Large intestine (tissue), 12 donors: ENCODE measurements at places on chromosomes 3 and 15. TPM values are rescaled to one million over a fixed set of nuclear protein-coding genes. Genes with fewer than 3 reads are reported as not detected.

DNA sequence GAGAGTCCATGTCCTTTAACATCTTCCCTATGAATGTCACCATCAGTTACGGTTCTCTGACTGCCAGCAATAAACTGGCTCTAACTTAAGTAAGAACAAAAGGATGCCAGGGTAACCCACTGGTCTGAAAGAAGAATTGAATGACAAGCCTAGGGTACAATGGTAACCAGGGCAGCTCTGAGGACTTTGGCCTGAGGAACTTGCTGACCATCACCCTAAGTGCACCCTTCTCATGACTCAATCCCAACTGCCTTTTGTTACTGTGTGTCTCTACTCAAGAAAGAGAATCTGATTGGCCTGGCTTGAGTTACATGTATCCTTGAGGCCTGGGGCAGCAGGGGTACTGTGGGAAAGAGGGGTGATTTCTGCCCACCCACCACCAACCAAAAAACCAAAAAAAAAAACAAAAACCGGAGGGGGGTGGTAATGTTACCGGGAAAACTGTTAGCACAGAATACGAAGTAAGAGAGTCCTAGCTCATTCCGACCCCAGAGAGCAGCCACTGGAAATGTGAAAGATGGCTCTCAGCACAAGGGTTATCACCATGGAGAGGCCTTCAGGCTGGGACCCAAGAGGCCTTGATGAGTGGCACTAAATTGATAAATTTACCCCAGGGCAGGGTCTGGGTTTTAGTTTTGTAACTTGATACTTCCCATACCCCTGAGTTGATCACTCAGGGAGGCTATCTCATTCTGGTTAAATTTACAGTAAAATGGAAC is 9.3 kb upstream of the SLC28A1 start:
- no peak for DNase-seq
- H3K4me3 ChIP-seq = no peak overlapping the region
- H3K4me1 ChIP-seq = no peaks in the 10 kb centered on the region
- H3K27ac ChIP-seq = no peak overlapping the region

DNA sequence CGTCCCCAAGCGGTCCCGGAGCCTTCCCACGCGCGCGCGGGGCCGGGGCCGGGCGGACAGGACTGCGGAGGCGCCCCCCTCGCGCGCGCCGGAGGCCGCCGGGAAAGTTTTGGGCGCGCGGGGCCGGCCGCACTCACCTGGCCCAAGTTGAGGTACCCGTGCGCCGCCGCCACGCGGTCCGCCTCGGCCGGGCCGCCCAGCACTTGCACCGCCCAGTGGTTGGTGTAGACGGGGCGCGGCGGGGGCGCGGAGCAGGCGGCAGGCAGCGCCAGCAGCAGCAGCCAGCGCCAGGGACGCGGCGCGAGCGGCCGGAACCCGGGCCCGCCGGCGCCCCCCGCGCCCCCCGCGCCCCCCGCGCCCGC is 289 bp downstream of the PCSK6 start:
- H3K36me3 ChIP-seq = no peaks in the 10 kb centered on the region
- DNase-seq = peak; percentile 70
- no peak overlapping the region for H3K27ac ChIP-seq
- H3K4me1 ChIP-seq = peaks cover 5% of the 10 kb centered on the region
- H3K27me3 ChIP-seq = peaks cover 11% of the 10 kb centered on the region
- no peak overlapping the region for H3K4me3 ChIP-seq

DNA sequence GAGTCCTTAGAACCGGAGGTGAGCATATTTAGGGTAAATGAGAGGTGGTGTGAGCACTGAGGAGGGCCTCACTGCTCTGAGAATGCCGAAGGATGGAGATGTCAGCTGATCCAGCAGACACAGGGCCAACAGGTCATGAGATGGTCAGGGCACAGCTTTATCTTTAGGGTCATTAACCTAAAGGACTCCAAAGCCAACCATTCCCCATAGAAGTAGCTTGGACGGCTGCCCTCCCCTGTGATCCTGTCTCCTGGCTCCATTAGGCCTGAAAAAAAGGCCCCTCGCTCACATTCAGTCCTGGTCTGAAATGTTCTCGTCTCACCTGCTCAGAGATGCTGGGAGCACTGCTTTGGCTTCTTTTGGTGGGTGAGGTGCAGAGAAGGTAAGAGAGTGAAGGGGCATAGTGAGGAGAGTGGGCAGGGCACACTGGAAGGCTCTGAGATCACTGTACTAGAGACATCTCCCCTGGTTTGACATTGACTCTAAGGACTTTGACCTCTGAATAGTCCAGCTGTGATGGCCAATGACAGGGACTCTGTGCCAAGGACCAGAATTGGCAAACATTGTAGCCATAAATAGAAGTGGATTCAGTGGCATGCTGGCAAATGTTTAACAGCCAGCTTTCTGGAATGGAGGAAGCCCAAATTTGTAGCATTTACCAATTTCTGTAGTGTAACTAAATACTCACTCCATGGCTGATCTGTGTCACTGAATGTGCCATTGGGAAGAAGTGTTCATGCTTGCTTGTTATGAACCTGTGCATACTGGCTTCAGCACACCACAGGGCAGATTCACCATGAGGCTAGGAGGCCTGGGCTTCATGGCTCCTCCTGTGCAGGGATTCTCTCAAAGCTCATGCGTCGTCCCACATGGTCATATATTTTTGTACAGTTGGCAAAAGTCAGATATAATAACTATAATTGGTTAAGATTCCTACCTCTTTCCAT is 76.2 kb upstream of the MRPS22 start:
- no peaks in the 10 kb centered on the region for H3K4me1 ChIP-seq
- H3K4me3 ChIP-seq = no peak overlapping the region
- no peak overlapping the region for H3K27ac ChIP-seq
- H3K36me3 ChIP-seq = no peaks in the 10 kb centered on the region

- H3K36me3 ChIP-seq = no peaks in the 10 kb centered on the region
- H3K27me3 ChIP-seq = no peaks in the 10 kb centered on the region
- H3K27ac ChIP-seq = no peak overlapping the region
- no peak overlapping the region for H3K4me3 ChIP-seq
These were observed 44.3 kb downstream of the TRIM69 start for GRCh38 chr15:44780608-44781007.

DNA sequence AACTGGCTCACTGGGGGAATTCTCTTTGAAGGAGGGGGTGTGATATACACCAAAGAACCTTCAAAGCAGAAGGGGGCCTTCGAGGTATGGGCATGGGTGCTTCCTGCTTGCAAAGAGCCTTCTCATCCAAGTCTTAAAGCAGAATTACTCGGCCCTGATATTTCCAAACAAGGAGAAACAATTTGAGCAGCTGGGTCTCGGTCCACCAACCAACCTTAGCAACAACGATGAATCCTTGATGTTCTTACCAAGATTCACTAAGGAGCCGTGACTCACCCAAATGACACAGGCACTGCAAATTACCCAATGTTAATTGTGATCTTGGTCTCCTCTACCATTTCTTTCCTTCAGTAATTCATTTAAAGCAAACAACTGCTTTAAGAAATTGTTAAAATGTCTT is 7.7 kb downstream of the HOMER2 start:
- no peaks in the 10 kb centered on the region for H3K36me3 ChIP-seq
- H3K27ac ChIP-seq = no peak overlapping the region
- H3K4me1 ChIP-seq = no peaks in the 10 kb centered on the region
- DNase-seq = no peak

GRCh38 chr15:29740692-29741311 is 81.5 kb downstream of the TJP1 start:
- H3K36me3 ChIP-seq = peaks cover 31% of the 10 kb centered on the region
- no peak overlapping the region for H3K27ac ChIP-seq
- no peak overlapping the region for H3K4me3 ChIP-seq

DNA sequence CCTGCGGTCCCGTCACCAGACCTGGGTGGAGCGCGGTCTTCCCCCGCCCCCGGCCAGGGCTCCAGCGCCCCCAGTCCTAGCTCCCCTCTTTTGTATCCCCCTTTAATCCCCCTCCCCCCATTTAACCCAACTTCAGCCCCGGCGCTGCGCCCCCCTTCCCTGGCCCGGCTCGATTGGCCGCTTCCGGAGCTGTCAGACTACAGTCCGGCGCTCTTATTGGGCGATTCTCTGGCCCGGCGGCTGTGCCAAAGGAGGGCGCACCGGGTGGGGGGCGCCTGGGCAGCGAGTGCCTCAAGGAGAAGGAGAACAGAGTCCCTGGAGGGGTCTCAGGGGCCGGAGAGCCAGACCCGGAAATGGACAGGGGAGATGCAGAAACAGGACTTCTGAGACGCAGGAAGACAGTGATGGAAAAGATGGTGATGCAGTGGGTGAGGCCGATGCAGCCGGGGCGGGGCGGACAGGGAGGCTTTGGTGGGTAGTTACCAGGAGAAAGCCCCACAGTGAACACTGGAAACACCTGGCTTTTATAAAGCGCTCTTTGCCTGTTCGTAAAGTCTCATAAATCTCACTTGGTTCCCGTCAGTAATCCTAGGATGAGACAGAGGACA is 1.2 kb upstream of the ADCY5 start:
- peak overlapping the region; percentile 53 for H3K4me3 ChIP-seq
- H3K27me3 ChIP-seq = peaks cover 6% of the 10 kb centered on the region
- DNase-seq = no peak
- peaks cover 18% of the 10 kb centered on the region for H3K4me1 ChIP-seq

- no peaks in the 10 kb centered on the region for H3K4me1 ChIP-seq
- H3K27ac ChIP-seq = no peak overlapping the region
- no peaks in the 10 kb centered on the region for H3K27me3 ChIP-seq
- no peak overlapping the region for H3K4me3 ChIP-seq
- H3K36me3 ChIP-seq = peaks cover 31% of the 10 kb centered on the region
These were observed 135.6 kb downstream of the DUT start for GRCh38 chr15:48466820-48467219.

DNA sequence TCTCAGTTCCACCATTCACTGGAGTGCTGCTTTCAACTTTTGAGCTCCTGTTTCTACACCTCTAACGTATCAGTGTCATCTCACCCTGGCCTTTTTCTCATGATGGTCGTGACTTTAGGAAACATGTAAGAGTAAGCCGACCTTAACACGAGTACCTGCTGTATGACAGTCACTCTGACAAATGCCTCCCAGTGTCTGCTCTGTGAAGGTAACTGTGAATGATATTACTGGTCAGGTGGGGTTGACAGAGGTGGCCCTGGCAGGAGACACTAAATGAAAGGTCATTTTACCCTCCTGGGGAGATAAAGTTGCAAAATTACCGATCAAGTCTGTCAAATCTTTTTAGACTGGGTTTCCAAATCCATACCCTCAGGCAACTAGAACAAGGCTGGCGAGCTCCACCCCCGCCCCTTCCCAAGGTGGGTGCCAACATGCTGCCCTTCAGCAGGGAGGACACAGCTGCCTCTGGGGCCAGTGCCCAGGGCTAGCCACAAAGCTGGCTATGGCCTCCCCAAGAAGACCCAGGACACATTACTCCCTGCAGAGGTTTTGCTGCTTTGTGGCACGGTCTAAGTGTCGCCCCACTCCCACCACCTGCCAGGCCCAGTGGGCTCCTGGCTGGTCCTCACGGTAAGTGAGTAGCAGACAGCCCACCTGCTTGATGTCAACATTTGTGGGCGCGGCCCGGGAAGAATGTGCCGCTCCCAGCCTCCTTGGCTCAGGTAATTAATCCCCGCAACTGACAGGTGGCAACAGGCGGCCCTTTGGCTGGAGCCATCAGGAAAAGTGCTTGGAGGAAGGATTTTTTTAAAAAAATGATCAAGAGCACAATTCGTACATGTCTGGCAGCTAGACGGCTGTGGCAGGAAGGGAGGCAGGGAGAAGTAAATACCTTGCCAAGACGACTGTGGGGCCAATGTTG is 211.8 kb downstream of the TP63 start:
- H3K4me1 ChIP-seq = no peaks in the 10 kb centered on the region
- peak; percentile 50 for DNase-seq
- H3K27me3 ChIP-seq = no peaks in the 10 kb centered on the region
- H3K36me3 ChIP-seq = no peaks in the 10 kb centered on the region

SEC62 gene
- 98.0 TPM for polyA plus RNA-seq

GCHFR gene
- 182 TPM for polyA plus RNA-seq

DNA sequence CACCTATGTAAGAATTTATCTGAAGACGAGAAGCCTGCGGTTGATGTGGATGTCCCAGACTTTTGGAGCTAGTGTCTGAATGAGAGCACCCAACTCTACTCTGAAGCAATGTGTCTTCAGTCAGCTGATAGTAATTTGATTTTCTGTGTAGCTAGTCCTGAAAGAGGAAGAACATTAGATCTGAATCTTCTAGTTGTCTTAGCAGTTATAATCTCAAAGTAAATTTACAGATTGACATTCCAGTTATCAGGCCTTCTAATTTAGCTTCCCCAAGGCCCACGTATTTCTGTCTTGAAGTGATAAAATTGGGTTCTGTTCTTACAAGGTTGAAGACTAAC is 1.5 kb downstream of the TCAIM start:
- H3K27me3 ChIP-seq = no peaks in the 10 kb centered on the region
- peaks cover 10% of the 10 kb centered on the region for H3K4me1 ChIP-seq
- peak overlapping the region; percentile 93 for H3K27ac ChIP-seq
- H3K4me3 ChIP-seq = peak overlapping the region; percentile 90
- no peak for DNase-seq
- H3K36me3 ChIP-seq = no peaks in the 10 kb centered on the region

DNA sequence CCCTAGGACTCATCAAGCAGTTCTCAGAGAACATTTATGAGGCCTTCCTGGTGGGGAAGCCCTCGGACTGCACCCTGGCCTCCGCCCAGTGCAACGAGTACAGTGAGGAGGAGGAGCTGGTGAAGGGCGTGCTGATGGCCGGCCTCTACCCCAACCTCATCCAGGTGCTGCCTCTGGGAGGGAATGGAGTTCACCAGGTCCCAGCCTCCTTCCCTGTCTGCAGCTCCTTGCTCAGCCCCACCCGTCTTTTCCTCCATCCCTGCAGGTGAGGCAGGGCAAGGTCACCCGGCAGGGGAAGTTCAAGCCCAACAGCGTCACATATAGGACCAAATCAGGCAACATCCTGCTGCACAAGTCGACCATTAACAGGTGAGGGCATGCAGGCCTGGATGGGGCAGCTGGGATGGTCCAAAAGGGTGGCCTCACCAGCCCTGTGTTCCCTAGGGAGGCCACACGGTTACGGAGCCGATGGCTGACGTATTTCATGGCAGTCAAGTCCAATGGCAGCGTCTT is 46.3 kb downstream of the DHX30 start:
- H3K4me1 ChIP-seq = no peaks in the 10 kb centered on the region
- no peak overlapping the region for H3K4me3 ChIP-seq
- no peaks in the 10 kb centered on the region for H3K27me3 ChIP-seq
- H3K27ac ChIP-seq = no peak overlapping the region
- no peak for DNase-seq
